ENCODE measurements at places on chromosomes 1 and 21.
A peak's percentile ranks its signal among the peaks of the same experiment; 100 is the strongest.

DNA sequence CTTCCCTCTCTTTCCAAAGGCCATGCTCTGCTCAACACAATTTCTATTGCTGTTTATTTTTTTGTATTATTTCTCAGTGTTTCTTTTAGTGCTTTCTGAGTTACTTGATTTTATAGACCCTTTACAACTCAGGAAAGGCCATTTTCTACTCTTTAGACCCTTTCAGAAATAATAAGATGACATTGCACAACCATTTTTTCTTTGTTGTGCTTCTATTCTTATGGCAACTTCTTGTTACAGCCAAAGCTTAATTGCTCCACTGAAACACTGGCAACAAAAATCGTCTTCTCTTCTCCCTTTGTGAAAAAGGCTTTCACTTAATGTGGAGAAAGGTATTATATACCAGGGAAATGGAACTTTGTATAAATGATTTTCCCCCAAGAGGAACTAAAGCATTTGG, 39.0 kb upstream of the SAMSN1 start:
- DNase-seq, result no peak

DNA sequence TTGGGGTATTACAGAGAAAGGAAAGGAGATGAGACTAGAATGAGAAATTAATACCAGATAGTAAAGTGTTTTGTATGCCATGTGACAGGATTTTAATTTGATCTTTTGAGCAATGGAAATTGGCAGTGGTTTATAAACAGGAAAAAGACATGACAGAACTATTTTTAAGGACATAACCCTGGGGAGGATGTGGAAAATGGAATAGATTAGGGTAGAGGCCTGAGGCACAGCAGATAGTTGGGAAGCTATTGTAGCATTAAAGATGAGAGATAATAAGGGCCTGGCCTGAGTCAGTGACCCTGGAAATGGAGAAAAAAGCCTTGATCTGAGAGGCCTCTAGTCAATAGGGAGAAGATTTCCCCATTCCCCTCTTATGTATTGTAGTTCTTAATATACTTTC, 22.1 kb upstream of the KCNA3 start:
- DNase-seq, result no peak

DNA sequence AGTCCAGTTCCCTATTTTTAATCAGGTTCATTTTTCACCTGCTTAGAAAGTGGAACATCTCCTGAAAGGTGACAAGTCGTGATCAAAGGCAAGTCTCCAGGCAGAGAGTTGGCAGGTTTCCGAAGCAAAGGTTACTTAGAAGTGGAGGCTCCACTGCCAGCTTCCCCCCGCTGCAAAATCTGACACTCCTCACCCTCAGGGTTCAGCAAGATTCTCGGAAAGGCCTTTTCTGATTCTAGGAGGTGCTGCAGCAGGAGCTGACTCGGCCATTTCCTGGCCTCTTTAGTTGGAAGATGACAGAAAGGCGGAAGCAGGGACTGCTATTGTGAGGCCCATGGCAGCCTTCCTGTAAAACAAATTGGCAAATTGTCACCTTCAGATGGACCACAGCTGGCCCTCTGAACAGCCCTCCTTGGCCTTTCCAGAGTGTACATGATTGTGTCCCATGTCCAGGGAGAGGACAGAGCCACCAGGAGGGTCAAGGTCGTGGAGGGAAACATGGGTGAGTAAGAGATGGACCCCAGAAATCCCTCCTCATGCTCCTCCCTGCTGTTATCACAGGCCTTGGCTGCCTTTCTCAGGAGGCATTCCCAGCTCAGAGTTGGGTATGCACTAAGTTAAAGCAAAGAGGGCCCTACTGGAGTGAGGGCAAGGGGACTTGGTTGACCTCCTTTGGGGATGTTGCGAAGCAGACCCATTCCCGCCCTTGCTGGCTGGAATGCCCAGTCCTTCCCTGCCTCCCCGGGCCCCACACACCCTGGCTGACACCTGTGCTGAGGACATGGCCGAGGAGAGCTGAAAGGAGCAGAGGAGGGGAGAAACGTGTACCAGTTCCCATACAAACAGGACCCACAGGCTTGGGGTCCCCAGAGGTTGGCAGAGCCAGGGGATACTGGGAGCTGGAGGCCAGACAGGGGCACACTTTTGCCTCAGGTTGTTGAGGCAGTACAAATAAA, 115.5 kb upstream of the IRF2BP2 start:
- DNase-seq, result no peak

- DNase-seq, result no peak
Measured at GRCh38 chr1:190975827-190976226, 498.2 kb upstream of the BRINP3 start.

GRCh38 chr1:206411321-206411720, 59.0 kb upstream of the IKBKE start:
- no peak for DNase-seq

DNA sequence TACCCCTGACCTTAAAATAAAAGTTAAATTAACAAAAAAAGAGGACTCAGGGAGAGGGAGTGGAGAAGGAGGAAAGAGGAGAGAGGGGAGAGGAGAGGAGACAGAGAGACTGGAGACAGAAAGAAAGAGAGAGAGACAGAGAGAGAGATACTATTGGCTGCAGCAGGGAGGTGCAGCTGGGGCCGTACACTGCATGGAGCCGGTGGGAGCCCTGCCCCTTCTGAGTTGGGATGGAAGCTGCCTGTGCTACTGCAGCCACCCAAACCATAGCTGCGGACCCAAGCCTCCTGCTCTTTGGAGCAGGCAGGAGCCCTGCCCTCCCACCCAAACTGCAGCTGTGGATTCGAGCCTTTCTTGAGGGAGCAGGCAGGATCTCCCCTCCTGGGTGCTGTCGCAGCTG, 32.7 kb upstream of the HP1BP3 start:
- DNase-seq, result no peak

GRCh38 chr1:32311709-32312393, 20.0 kb downstream of the HDAC1 start:
- no peak for DNase-seq

- DNase-seq, result no peak
Measured at GRCh38 chr1:67062412-67062811, 8.5 kb upstream of the SLC35D1 start.

DNA sequence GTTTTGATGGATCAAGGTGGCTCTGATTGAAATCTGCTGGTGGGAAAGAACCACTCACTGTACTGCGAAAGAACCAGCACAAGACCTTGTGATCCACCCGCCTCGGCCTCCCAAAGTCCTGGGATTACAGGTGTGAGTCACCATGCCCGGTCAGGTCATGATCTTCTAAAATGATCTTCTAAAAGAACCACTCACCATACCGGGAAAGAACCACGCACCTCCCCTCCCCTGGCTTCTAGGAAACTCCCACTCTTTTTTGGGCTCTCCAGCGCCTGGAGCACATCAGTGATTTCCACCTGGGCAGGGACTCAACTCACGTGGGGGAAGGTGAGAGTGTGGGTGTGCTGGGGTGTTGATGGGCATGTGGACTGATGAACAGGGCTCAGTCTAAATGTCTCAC, 7.9 kb upstream of the RAB7B start:
- no peak for DNase-seq

DNA sequence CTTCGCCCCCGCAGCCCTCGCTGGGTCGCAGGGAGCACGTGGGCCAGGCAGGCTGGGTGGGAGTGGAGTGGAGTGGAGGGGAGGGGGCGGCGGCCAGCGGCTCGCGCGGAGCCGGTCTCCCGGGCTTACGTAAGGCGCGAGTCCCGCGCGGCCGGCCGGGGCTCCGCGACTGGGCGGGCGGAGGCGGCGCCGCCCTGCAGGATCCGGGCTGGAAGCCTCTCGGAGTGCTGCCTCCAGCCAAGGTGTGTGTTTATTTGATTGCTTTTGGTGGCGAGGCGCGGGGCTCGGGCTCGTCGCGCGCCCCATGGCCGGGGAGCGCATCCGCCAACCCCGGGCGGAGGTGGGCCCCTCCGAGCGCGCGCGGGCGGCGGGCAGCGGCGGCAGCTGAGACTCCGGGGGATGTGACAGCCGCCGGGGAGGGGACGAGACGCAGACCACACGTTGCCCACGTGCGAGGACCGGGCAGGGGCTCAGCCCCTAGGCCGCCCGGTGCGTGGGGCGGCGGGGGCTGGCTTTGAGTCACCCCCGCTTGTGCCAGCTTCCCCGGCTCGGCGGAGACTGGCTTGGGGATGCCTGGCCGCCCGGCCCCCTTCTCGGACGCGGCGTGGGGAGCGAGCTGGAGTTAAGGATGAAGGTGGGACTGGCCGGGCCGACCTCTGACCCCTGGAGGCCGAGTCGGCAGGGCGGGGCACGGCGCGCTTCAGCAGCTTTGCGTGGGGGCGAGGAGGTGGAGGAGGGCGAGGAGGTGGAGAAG, 402 bp upstream of the AK4 start:
- peak; percentile 24 for DNase-seq

- no peak for DNase-seq
Measured at GRCh38 chr1:241396747-241397681, 40.0 kb upstream of the RGS7 start.

- DNase-seq, result peak; percentile 72
Measured at GRCh38 chr1:111222308-111223125, 5.0 kb upstream of the CHI3L2 start.

DNA sequence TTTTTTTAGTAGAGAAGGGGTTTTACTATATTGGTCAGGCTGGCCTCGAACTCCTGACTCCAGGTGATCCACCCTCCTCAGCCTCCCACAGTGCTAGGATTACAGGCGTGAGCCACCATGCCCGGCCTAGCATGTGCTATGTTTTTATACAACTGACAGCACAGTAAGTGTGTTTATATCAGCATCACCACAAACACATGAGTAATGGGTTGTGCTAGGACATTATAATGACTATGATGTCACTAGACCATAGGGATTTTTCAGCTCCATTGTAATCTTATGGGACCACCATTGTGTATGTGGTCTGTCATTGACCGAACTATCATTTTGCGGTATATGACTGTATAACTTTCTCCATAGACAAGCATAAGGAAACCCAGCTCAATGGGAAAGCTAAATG, 6.3 kb downstream of the LEFTY2 start:
- DNase-seq, result no peak

- DNase-seq, result no peak
Measured at GRCh38 chr1:31336687-31337467, 36.0 kb downstream of the FABP3 start.

GRCh38 chr1:207055386-207056001, 2.4 kb downstream of the PFKFB2 start:
- DNase-seq, result no peak

- DNase-seq, result no peak
Measured at GRCh38 chr1:210291081-210291764, 37.5 kb upstream of the HHAT start.

- no peak for DNase-seq
Measured at GRCh38 chr1:201655910-201656309, 117.0 kb downstream of the NAV1 start.

DNA sequence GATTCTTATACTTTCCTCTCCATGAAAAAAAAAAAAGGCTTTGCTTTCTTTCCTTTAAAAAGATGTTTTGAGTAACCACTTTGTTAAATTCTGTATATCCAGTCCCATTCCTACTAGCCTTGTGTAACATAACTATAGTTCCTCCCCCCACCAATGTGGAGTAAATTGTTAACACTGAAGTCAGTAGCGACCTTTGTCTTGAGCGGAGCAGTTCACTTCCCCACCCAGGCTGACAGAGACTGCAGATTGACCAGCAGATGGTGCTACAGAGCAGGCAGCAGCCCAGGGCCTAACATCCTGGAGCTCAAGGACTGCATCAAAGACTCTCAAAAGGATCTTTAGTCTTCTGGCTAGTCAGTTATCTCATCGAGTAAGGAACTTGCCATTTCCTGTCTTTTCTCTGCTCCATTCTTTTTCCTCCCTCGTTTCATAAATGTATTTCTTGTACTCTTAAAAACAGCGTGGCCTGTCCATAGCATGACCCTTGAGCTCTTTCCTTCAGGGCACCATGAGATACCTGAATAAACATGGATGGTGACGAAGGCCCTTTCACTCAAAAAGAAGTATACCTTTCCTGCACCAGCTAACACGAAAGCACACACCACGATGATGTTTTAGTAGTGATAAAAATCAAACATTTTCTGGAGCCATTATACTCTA, 503.5 kb upstream of the PKN2 start:
- peak; percentile 55 for DNase-seq

DNA sequence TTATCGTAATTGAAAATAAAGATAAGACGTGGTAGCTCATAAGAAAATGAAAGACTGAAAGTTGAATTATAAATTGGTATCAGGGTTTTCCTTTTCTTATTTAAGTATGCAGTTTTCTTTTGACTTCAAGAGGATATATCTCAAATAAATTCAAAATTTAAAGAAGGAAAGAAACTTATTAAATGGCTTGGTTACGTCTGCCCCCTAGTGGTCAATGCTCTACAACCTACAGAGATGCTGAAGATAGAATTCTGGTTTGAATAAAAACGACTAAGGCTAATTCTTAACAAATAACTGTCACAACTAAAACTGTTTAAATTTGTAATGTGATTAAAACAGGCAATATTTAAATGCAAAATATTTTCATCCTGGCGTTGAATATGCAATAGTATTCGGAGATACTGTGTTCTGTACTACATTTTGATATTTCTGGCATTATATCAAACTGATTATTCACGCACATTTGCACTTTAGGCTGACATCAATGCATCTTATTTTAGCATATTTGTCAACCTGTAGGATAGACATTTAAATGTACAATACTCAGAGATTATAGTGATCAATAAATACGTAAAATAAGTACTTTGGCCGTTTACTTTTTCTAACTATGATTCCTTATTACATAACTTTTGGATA, 26.8 kb downstream of the IFI44 start:
- no peak for DNase-seq

DNA sequence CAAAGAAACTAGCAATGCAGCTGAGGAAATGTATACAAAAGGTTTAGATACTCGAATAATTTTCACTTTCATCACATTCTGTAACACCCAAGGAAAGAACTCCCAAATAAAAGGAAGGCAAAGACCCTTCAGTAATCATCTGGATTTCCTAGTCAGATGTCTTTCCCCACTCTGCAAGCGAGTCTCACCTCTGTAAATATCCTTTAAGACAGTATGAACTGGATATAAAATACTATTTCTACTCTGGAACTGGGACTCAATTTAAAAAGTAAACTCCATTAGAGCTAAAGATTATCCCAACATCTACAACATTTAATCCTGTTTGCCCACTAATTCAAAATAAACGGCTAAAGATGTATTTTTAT, 27.0 kb downstream of the C2CD2 start:
- no peak for DNase-seq
